ENCODE measurements at places on chromosomes 3 and 15.
A peak's percentile ranks its signal among the peaks of the same experiment; 100 is the strongest.

DNA sequence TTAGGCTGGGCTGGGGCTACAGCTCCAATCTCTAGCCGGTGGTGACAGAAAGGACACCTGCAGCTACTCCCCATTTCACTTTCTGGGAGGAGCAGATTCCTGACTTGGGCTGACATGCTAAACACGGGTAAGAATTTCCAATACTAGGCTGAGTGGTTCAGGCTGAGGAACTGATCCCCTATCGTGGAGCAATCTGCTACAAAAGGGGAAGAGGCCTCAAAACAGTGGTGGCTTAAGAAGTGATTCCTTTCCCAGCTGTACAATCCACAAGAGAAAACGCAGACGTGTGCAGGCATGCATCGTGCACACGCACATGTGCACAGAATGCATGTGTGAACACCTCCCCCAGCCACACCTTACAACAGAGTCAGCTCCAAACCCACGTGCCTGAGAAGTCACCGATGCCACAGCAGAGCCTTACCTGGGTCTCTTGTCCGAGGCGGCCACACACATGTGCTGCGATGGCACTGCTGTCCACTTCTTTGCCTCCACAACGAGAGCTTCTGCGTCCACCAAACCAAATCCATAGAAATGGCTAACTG lies 86.7 kb upstream of the SNRPA1 start:
- DNase-seq, result no peak

- DNase-seq, result no peak
Observed at GRCh38 chr15:47374222-47374621, 343.1 kb upstream of the SEMA6D start.

GRCh38 chr3:120151791-120152190 lies 57.5 kb upstream of the GSK3B start:
- DNase-seq, result no peak

DNA sequence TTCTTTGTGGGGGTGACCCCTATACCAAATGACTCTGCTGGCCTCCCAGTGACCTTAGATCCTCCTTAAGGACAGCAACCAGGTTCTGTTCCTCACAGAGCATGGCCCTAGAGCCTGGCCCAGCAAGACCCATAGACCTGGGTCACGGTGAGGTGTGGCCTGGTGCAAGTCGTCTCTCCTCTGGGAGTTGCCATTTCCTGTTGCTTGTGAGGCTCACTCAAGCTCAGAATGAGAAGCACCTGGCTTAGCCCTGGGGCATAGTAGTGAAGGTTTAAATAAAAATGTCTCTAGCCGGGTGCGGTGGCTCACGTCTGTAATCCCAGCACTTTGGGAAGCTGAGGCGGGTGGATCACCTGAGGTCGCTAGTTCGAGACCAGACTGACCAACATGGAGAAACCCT lies 131.3 kb downstream of the SMAD6 start:
- DNase-seq, result no peak

- DNase-seq, result no peak
Observed at GRCh38 chr3:188915127-188915526, 256.6 kb upstream of the TPRG1 start.

GRCh38 chr3:63355809-63356208 lies 77.7 kb downstream of the SYNPR start:
- DNase-seq, result no peak

- no peak for DNase-seq
Observed at GRCh38 chr3:126930936-126931600, 51.8 kb upstream of the PLXNA1 start.

DNA sequence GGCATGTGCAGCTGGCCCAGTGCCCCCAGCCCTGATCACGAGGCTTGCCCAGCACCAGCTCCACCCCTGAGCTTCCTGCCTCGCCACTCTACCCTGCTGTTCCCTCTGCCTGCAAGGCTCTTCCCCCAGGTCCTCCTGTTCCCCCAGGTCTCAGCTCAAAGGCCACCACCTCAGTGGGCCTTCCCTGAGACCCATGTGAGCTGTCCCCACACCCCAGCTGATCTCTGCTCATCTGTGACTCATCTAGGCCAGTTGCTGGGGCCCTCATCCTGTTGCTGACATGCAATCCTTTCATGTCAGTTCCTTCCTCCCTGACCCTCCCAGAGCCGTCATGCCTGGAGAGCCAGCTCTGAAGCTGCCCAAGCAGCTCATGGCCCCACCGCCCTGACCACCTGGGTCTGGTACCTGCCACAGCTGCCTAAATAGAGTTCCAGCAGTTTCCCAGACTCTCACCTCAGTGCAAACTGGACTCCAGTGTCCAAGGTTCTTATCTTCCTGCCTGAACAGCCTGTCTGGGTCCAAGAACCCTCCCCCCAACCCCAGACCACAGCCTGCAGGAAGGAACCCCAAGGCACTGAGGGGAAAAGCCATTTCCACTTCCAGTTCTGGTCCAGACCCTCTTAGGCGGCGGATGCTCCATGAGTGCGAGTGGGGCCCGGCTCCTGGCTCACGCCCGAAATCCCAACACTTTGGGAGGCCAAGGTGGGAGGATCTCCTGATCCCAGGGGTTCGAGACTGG lies 116.6 kb upstream of the IQSEC1 start:
- DNase-seq, result peak; percentile 10

DNA sequence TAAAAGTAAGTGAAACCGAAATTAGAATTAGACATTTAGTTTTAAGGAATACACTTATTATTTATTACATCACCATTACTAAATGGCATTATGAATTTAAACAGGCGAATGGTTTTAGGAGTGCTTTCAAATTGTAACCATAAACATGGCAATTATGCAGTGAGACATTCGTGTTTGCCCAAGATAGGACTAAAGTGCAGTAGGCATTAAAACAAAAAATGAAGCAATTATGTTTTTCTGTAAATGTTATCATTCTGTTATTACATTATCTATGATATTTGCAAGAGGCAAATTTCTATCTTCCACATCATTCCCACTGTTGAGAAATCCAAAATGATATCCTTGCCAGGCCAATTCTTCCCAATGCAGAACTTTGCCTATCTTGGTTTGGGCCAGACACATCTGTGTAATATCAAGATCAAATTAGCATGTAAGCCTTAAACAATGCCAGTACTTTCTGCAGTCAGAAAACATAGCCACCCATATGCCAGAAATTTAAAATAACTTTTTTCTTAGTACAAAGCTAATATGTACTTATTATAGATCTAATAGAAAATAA lies 156.9 kb downstream of the ATP8B4 start:
- no peak for DNase-seq

GRCh38 chr3:40842714-40843113 lies 318.0 kb downstream of the ZNF621 start:
- DNase-seq, result no peak

GRCh38 chr3:193730511-193730910 lies 137.5 kb downstream of the OPA1 start:
- DNase-seq, result no peak

- no peak for DNase-seq
Observed at GRCh38 chr15:85037641-85038040, 56.0 kb downstream of the PDE8A start.

DNA sequence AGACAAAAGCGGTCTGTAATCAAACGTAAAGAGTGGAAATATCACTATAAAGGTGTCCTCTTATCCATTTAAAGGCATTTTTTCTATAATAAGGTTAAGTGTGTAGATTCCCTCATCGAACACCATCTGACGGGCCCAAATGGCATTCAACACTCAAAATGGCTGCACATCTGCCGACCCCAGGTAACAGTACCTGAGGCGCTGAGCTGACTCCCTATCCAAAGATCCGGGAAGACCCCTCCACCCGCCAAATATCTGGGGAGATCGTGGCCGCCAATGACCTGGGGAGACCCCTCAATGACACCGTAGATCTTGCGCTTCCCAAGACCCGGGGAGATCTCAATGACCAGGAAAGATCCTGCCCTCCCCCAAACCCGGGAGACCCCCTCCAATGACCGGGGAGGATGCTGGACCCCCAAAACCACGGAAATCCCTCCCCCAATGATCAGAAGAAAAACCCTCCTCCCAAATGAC lies 476 bp downstream of the IP6K2 start:
- DNase-seq, result no peak

DNA sequence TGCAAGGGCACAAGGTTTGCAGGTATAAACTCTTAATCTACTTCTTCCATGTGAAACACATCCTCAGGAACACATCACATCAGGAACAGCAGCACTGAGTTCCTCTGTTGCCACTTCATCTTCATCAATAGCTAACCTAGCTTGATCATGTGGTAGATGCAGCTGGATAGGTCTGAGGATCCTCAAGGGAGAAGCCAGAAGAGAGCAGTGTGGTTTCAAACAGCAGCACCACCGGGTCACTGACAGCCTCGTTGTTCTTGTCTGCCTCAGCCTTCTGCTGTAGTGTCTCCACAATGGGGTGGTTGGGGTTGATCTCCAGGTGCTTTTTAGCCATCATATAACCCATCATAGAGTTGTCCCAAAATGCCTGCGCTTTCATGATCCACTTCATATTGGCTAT lies 58.8 kb downstream of the ADAM10 start:
- DNase-seq, result no peak

GRCh38 chr15:31349233-31350141 lies 22.9 kb downstream of the KLF13 start:
- DNase-seq, result no peak

DNA sequence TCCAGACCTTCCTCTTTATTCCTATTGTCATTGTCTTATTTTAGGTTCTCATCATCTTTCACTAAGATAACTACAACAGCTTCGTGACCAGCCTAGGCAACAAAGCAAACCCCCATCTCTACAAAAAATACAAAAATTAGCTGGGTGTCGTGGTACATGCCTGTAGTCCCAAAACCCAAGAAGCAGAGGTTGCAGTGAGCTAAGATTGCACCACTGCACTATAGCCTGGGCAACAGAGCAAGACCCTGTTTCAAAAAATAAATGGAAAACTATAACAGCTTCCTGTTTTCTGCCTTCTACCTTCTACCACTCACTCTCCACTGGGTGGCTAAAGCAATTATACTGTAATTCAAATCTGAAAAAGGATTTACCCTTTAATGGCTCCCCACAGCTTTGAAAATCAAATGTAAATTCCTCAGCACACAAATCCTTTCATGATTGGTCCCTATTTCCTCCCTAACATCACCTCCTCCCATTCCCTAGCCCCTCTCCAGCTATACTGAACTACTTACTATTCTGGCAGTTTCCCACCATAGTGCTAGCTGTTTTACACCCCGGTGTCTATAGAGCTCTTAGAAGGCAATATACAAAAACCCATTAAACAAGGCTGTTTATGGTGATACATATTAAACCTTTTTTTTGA lies 33.4 kb downstream of the LRRFIP2 start:
- DNase-seq, result no peak

GRCh38 chr15:47289656-47290055 lies 427.6 kb upstream of the SEMA6D start:
- no peak for DNase-seq

DNA sequence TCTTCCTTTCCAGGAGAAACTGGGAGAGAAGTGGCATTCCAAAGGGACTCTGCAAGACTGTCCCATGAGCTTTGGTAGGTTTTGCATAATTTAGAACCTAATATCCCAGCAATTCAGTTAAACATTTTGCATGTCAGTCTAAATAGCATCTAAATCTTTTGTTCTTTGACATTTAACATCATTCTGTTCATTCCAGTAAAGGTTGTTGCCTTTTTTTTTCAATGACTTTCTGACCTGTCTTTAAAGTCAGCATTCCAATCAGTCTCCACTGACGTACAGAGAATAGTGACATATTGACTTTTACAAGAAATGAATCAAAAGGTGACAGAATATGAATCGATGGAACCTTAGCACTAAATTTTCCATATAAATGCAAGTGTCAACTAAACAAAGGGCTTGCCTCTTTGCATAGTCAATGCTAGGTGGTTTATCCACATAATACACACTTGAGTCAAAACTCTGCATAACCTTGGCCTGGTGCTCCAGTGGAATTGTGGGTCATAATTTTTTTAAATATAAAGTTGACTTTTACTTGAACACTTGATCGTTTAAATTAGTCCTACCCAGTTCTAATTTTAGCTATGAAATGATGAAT lies 370.1 kb downstream of the CNTN6 start:
- DNase-seq, result no peak

GRCh38 chr15:89528757-89529352 lies 32.5 kb upstream of the RHCG start:
- no peak for DNase-seq

DNA sequence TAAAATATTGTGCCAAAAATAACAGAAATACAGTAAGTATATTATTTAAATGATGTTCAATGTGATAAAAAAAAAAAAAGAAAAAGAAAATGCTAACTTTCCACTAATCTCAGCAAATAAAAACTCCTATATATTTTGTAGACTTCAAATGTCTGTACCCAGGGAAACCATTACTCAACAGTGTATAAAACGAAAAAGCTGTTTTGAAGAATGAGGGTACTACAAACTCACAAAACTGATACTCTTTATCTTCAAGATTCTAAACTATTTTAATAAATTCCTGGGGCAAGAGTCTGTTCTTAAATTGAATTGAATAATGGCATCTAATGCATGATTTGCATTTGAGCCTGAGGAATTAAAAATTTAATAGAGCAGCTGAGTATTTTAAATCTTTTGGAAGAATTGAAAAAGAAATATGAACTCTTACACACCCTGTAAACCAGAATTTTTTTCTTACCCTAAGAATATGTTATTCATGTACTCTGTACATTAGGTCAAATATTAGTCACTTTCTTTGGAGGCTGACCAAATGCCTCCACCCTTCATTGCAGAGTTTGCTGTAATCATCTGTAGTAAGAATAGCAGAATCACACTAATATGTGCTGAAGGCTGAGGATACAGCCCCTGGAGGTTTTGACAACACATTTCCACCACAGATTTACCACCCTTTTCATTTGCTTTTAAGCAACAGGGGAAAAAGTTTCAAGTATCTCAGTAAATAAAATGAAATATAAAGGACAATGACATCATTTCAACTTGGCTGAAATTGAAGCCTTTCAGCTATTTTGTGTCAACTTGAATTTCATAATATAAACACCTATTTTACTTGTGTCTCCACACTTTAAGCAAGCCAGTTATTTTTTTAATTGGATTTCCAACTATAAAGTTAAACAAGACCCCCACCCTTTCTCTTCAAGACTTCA lies 79.7 kb downstream of the FBN1 start:
- DNase-seq, result no peak

DNA sequence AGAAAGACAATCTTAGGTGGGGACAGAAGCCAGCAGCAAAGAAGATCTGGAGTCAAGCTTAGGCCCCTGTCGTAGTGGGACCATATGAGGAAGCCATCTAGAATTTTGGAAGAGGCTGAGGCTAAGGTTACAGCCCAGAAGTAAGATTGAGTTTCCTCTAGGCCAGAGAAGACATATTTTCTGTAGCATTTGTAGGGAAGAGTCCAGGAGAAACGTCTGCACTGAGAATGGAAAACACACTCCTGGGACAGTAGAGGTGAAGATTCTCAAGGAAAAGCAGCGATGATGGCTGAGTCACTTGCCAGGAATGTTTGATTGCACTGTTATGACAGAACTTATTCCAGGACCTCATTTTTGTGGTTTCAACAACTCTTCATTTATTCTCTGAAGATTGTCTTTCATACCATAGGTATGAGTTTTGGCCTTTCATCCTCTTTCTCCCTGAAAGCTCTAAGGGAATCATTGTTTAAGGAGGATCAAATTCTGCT lies 107.2 kb downstream of the GTPBP8 start:
- DNase-seq, result no peak

- DNase-seq, result no peak
Observed at GRCh38 chr3:196060834-196061233, 21.1 kb downstream of the TFRC start.

Measured in stimulated activated CD8-positive, alpha-beta memory T cell treated with anti-CD3 and anti-CD28 coated beads, Interleukin-7, amount 100 ng/mL, for 48 hours (primary cell).